Naive thymus-derived CD4-positive, alpha-beta T cell (primary cell): ENCODE measurements at places on chromosomes 2 and 18.

DNA sequence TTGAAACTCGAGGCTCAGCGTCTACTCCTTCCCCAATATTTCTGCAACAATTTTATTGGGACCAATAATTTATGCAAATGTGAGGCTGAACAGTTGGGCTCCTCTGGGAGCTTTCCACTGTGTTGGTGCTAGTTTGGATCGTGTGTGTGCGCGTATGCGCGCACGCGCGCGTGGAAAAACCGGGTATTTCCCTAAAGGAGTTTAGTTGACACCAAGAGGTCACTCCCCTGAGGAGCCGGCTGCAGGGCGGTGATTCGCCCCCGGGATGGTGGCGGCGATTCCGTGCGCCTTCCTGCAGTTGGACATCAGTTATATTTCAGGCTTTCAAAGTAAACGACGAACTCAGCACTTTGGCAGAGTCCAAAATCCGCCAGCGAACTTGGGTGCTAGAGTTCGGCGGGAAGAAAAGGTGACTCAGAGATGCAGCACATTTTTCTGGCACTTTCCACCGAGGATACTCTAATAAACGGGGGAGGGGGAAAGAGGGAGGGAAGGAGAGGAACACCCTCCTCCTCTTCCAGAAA is 186.5 kb upstream of the FANCL start:
- H3K36me3 ChIP-seq, result no peaks in the 10 kb centered on the region
- peak; percentile 0 for DNase-seq
- H3K27me3 ChIP-seq, result no peaks in the 10 kb centered on the region
- H3K4me1 ChIP-seq, result no peaks in the 10 kb centered on the region

DNA sequence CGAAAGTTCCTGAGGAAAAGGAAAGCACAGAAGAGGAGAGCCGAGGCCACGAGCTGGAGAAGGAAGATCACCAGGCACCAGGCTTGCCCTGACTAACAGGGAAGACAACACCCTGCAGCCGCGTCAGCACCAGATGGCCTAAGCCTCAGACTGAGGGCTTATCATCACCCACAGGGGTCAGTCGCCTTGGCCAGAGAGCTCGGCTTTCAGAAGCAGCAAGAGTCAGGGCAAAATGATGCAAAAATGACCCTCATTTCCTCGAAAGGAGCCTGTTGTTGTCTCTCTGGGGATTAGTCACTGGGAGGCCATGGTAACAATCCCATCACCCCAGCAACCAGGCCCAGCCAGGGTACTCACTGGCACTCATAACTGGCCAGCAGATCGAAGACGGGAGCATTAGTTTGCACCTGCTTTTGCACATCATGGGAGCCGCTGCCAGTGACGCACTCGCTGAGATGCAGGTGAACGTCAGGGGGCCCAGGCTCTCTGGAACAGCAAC is 42.7 kb upstream of the ZFP36L2 start:
- no peak overlapping the region for H3K27ac ChIP-seq
- no peak overlapping the region for H3K4me3 ChIP-seq
- H3K36me3 ChIP-seq, result no peaks in the 10 kb centered on the region

- no peak overlapping the region for H3K4me3 ChIP-seq
- no peak for DNase-seq
- H3K4me1 ChIP-seq, result no peaks in the 10 kb centered on the region
- H3K27ac ChIP-seq, result no peak overlapping the region
Observed at GRCh38 chr2:199784512-199784911, 66.5 kb downstream of the FTCDNL1 start.

DNA sequence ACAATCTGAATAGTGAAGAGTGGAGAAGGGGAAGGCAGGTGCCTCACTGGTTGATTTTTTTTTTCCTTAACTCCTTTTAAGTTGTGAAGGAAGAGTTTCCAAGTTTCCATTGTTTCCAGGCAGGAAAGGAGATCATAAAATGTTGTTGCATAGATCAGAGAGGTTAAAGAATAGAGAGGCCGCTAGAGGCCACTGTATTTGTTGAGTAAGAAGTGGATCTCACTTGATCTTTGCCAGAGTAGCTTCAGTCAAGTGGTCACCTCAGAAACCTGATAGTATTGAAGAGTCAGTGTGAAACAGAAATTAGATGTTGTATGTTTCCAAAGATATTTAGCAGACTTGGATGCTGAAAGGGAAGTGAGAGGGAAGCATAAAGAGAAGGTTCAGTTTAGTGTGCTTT is 17.6 kb downstream of the CTNNA2 start:
- H3K27ac ChIP-seq, result no peak overlapping the region
- H3K27me3 ChIP-seq, result no peaks in the 10 kb centered on the region
- DNase-seq, result no peak

- no peaks in the 10 kb centered on the region for H3K4me1 ChIP-seq
- H3K27ac ChIP-seq, result no peak overlapping the region
- H3K36me3 ChIP-seq, result no peaks in the 10 kb centered on the region
Observed at GRCh38 chr2:233772583-233772982, 5.5 kb upstream of the MROH2A start.

DNA sequence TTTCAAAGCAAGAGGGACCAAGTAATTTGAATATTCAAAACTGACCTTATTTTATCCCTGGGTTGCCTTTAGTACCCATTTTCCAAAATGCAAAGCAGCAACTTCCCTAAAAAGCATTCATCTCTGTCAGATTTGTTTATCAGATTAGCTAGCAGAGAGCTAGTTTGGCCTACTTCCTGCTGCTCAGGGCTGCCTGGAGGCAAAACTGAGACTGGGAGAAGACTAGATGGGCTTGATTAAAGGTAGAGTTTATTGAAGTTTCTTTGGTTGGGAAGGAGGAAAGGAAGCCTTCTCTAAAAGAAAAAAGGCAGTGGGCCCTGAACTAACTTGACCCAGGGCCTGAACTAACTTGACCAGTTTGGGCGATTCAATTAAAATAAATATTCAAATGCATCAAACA is 426.1 kb upstream of the FAM98A start:
- H3K4me3 ChIP-seq, result no peak overlapping the region
- DNase-seq, result no peak
- no peak overlapping the region for H3K27ac ChIP-seq
- H3K27me3 ChIP-seq, result no peaks in the 10 kb centered on the region
- H3K36me3 ChIP-seq, result no peaks in the 10 kb centered on the region

GRCh38 chr2:138105358-138105757 is 141.1 kb downstream of the HNMT start:
- no peaks in the 10 kb centered on the region for H3K36me3 ChIP-seq
- H3K27me3 ChIP-seq, result no peaks in the 10 kb centered on the region
- H3K4me3 ChIP-seq, result no peak overlapping the region

GRCh38 chr2:88049622-88050021 is 6.0 kb downstream of the KRCC1 start:
- no peak for DNase-seq
- H3K36me3 ChIP-seq, result no peaks in the 10 kb centered on the region
- H3K4me1 ChIP-seq, result peaks cover 6% of the 10 kb centered on the region

DNA sequence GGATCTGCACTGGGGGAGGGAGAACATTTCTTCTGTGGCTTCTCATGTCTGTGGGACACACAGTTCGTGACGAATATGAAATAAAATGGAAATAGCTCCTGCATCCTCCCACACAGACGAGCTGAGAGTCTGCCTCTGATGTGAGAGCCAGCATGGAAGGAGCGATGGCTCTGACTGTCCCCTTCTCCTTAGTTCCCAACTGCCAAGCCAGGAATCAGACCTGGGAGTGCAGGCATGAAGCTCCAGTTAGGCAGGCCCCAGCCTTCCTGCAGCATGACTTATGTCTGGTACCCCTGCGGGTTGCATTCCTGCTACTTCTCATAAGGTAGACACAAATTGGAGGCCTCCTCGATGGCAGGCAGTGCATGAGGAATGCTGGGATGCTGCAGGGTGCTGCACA is 56.2 kb downstream of the PRKCE start:
- no peak overlapping the region for H3K27ac ChIP-seq
- H3K36me3 ChIP-seq, result no peaks in the 10 kb centered on the region
- H3K4me1 ChIP-seq, result no peaks in the 10 kb centered on the region
- DNase-seq, result no peak
- H3K4me3 ChIP-seq, result no peak overlapping the region
- no peaks in the 10 kb centered on the region for H3K27me3 ChIP-seq

GRCh38 chr2:142722569-142722968 is 154.9 kb upstream of the KYNU start:
- no peaks in the 10 kb centered on the region for H3K4me1 ChIP-seq
- H3K27ac ChIP-seq, result no peak overlapping the region
- DNase-seq, result no peak

DNA sequence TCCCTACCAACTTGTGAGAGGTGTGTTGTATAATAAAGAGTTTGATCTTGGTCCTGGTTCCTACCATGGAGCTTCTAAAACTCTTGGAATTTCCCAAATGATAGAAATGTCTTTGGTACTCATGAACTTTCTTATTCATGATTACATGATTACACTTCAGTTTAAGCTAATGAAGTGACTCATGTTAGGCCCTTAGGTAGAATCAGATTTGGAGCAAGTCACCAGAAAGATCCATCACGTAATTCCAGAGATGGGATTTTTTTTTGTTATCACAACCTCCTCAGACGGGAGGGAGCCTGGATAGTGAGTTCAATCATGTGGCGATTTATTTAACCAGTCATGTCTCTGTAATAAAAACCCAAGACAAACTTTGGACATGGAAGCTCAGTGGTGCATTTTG is 1287.6 kb upstream of the ZEB2 start:
- no peaks in the 10 kb centered on the region for H3K27me3 ChIP-seq
- no peak for DNase-seq
- no peak overlapping the region for H3K4me3 ChIP-seq

- no peak overlapping the region for H3K4me3 ChIP-seq
- no peaks in the 10 kb centered on the region for H3K27me3 ChIP-seq
- no peak overlapping the region for H3K27ac ChIP-seq
- DNase-seq, result no peak
- H3K4me1 ChIP-seq, result peaks cover 9% of the 10 kb centered on the region
- H3K36me3 ChIP-seq, result no peaks in the 10 kb centered on the region
Observed at GRCh38 chr2:102392096-102392495, 30.9 kb upstream of the IL18RAP start.
